ENCODE measurements at places on chromosomes 16 and 17. TPM values are rescaled to one million over a fixed set of nuclear protein-coding genes. Genes with fewer than 3 reads are reported as not detected.
A peak's percentile ranks its signal among the peaks of the same experiment; 100 is the strongest.

Gene TEX2
- total RNA-seq = 21.9 TPM

DNA sequence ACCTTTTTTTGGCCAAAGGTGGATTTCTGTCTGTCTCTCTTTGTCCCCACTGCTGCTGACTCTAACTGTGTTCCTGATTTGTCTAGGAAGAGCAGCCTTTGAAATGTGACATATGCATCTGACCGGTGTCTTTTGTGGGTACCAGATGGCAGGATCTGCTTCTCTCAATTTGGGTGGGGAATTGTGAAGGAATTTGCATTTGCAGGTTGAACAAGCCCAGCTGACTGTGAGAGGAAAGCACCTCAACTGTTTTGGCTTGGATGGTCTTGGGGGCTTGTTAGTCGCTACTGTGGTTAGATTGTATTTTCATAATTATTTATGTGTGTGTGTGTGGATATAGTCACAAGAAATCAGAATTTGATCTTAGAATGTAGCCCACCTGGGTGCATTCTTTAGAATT lies 37.7 kb upstream of the LCMT1 start:
- no peak overlapping the region for H3K4me3 ChIP-seq
- H3K4me1 ChIP-seq = no peaks in the 10 kb centered on the region
- DNase-seq = no peak
- no peaks in the 10 kb centered on the region for H3K36me3 ChIP-seq

DNA sequence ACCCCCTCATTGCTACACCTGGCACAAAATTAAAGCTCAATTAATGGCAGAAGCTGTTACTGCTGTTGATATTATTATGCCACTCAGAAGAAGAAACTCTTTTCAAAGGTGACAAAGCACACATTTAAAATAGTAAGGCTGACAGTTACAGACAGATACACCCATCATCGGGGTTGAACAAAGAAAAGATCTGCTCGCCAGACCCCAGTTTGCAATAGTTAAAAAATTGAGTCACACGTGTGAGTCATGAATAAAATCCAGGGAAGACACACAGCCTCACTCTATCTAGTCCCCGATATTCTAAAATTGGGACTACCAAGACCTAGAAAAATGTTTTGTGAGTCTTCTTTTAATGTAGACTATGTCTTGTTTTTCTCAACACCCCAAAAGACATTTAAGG lies 330.0 kb upstream of the SOX9 start:
- DNase-seq = no peak
- no peak overlapping the region for H3K4me3 ChIP-seq
- H3K27me3 ChIP-seq = no peaks in the 10 kb centered on the region
- H3K27ac ChIP-seq = no peak overlapping the region
- H3K4me1 ChIP-seq = no peaks in the 10 kb centered on the region
- no peaks in the 10 kb centered on the region for H3K36me3 ChIP-seq

Gene KRTAP1-5
- not detected for total RNA-seq

- no peak for DNase-seq
- H3K27ac ChIP-seq = no peak overlapping the region
Measured at GRCh38 chr16:80367037-80367658, 173.6 kb upstream of the DYNLRB2 start.

DNA sequence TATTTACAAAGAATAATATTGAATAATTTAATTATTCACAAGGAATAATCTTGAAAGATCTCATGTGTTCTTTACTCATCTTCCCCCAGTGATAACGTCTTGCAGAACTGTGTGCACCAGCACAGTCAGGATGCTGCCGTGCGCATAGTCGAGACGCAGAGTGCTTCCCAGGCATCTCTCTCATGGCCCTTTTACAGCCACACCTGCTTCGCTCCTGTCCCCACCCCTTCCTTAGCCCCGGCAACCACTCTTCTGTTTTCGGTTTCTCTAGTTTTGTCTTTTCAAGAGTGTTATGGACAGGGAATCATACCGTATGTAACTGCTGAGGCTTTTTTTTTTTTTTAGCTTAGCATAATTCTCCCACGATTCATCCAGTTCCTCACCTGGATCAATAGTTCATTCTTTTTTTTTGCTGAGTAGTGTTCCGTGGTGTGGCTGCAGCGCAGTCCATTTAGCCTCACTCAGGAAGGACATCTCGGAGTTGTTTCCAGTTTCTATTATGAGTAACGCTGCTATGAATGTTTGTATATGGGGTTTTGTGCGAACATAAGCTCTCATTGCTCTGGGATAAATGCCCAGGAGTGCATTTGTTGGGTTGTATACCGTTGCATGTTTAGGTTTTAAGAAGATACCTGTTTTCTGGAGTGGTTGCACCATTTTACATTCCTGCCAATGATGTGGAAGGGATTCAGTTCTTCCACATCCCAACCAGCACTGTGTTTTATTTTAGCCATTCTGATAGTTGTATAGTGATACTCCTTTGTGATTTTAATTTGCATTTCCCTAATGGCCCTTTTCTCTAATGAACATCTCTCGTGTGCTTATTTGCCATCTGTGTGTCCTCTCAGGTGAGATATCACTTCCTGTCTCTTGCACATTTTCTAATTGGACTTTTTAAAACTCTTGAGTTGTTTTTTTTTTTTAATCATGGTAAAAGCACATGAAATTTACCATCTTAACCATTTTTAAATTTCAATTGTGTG lies 47.6 kb downstream of the SEC14L1 start:
- peaks cover 33% of the 10 kb centered on the region for H3K4me1 ChIP-seq
- H3K36me3 ChIP-seq = peaks cover 4% of the 10 kb centered on the region
- DNase-seq = no peak
- no peak overlapping the region for H3K27ac ChIP-seq
- H3K4me3 ChIP-seq = peak overlapping the region; percentile 24

Gene HYDIN
- not detected for total RNA-seq

GRCh38 chr16:89822188-89823086 lies 5.8 kb upstream of the SPIRE2 start:
- H3K27ac ChIP-seq = no peak overlapping the region
- H3K27me3 ChIP-seq = no peaks in the 10 kb centered on the region
- no peak overlapping the region for H3K4me3 ChIP-seq
- no peaks in the 10 kb centered on the region for H3K36me3 ChIP-seq
- peaks cover 3% of the 10 kb centered on the region for H3K4me1 ChIP-seq
- no peak for DNase-seq

GRCh38 chr16:16828913-16829398 lies 450.0 kb downstream of the NPIPA7 start:
- DNase-seq = no peak
- no peaks in the 10 kb centered on the region for H3K27me3 ChIP-seq
- H3K36me3 ChIP-seq = no peaks in the 10 kb centered on the region

DNA sequence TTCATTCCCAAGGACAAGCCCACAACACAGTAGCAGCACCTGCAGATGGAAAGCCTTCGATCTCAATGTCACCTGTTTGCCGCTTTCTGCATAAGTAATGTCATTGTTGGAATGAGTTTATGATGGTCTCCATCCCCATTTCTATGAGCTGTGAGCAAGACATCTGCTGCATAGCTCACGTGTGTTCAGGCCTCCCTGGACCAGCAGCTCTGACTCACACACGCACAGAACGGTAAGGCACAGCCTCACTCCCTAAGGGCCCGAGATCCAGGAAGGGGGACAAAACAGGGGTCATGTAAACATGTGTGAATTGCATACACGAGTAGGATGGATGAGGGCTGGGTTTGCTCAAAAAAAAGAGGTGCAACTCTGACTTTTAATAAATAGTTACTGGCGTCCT lies 223.1 kb downstream of the SOX9 start:
- no peak overlapping the region for H3K27ac ChIP-seq
- DNase-seq = no peak
- H3K27me3 ChIP-seq = no peaks in the 10 kb centered on the region
- no peaks in the 10 kb centered on the region for H3K4me1 ChIP-seq
- H3K36me3 ChIP-seq = no peaks in the 10 kb centered on the region
- no peak overlapping the region for H3K4me3 ChIP-seq

- H3K27ac ChIP-seq = no peak overlapping the region
- DNase-seq = no peak
- peaks cover 50% of the 10 kb centered on the region for H3K4me1 ChIP-seq
- H3K36me3 ChIP-seq = no peaks in the 10 kb centered on the region
Measured at GRCh38 chr17:80759377-80759673, 214.7 kb downstream of the RPTOR start.

DNA sequence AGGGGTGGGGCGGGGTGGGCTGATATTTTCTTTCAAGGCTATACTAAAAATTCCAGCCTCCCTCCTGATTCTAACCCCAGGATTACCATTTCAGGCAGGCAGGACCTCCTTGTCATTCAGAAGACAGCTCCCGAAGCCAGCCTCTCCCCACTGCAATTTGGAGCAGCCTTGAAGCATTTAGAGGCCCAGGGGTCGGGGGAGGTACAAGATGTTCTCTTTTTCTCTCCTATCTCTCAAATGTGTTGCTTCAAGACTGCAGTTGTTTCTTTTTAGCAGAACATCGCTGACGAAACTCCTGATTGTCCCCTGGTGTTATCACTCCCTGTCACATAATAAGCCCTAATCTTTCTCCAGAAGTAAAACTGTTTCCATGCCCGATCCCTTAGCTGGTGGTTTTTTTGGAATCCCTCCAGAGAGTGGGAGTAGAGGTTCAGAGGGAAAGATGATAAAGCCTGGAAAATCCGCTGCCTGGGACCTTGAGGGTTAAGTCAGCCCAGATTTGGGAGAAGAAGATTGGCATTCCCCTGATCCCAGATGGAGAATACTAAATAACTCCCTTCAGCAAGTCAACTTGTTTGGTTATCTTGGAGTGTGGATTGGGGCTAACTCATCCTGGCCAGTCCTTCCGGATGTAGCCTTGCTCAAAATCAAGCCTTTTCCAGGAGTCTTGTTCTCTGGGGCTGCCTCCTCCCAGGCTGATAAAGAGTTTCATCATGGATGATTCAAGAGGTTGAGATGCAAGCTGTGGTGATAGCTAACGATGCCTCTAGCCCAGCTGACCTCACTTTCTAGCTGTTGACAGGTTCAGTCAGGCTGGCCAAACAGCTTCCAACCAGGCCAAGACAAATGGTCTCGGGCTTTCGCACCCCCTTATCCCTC lies 71.3 kb downstream of the SOX9 start:
- H3K27ac ChIP-seq = no peak overlapping the region
- no peaks in the 10 kb centered on the region for H3K27me3 ChIP-seq
- no peak overlapping the region for H3K4me3 ChIP-seq
- no peak for DNase-seq
- H3K36me3 ChIP-seq = no peaks in the 10 kb centered on the region
- no peaks in the 10 kb centered on the region for H3K4me1 ChIP-seq

GRCh38 chr17:55895112-55895759 lies 144.4 kb downstream of the PCTP start:
- no peak overlapping the region for H3K27ac ChIP-seq
- no peaks in the 10 kb centered on the region for H3K4me1 ChIP-seq
- H3K27me3 ChIP-seq = no peaks in the 10 kb centered on the region
- DNase-seq = no peak
- H3K36me3 ChIP-seq = no peaks in the 10 kb centered on the region
- no peak overlapping the region for H3K4me3 ChIP-seq

DNA sequence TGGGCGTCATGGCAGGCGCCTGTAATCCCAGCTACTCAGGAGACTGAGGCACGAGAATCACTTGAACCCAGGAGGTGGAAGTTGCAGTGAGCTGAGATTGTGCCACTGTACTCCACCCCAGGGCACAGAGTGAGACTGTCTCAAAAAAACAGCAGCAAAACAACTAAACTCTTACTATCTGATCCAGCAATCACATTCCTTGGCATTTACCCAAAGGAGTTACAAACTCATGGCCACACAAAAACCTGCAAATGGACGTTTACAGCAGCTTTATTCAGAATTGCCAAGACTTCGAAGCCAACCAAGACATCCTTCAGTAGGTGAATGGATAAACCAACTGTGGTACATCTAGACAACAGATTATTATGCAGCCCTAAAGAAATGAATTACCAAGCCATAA lies 4.0 kb downstream of the SIAH1 start:
- H3K4me1 ChIP-seq = peaks cover 26% of the 10 kb centered on the region
- H3K27ac ChIP-seq = no peak overlapping the region
- no peaks in the 10 kb centered on the region for H3K36me3 ChIP-seq

GRCh38 chr17:50582741-50583140 lies 22.2 kb downstream of the CACNA1G start:
- H3K36me3 ChIP-seq = no peaks in the 10 kb centered on the region
- DNase-seq = no peak
- no peaks in the 10 kb centered on the region for H3K27me3 ChIP-seq
- no peak overlapping the region for H3K4me3 ChIP-seq
- H3K27ac ChIP-seq = no peak overlapping the region

Gene MYH8
- total RNA-seq = not detected

- H3K4me3 ChIP-seq = no peak overlapping the region
- no peaks in the 10 kb centered on the region for H3K27me3 ChIP-seq
- H3K27ac ChIP-seq = no peak overlapping the region
Measured at GRCh38 chr17:27621536-27621935, 9.5 kb upstream of the LGALS9 start.

Data from CD8-positive, alpha-beta memory T cell (primary cell).